ENCODE measurements at places on chromosomes 7 and 10.

GRCh38 chr7:105791926-105792325, 84.5 kb downstream of the ATXN7L1 start:
- DNase-seq: no peak

DNA sequence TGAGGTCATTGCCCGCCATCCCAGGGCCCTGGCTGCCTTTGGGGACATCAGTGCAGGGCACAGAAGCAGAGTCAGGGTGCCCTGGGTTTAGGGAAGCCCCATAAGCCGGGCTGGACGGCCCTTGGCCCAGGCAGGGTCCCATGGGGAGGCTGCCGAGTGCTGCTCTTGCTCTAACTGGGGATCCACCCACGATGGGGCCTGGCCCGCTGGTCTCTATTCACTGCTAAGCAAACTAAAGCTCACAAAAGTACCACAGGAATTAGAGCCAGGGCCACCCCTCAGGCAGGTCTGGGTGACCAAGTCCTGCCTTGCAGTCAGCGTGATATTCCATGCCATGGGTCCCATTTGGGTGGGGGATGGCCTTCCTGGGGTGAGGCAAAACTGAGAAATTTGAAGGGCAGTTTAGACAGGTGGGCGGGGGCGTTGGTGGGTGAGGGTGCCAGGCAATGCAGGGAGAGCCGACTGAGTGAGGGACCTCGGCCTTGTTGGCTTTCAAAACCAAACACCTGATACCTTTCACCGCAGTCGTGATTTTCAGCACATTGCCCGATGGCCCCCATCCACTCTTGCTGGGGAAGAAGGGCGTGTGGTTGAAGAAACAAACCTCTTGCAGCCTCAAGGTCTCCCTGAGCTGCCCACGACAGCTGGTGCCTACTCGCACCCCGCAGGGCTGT, 92.8 kb upstream of the PPIF start:
- DNase-seq: no peak

DNA sequence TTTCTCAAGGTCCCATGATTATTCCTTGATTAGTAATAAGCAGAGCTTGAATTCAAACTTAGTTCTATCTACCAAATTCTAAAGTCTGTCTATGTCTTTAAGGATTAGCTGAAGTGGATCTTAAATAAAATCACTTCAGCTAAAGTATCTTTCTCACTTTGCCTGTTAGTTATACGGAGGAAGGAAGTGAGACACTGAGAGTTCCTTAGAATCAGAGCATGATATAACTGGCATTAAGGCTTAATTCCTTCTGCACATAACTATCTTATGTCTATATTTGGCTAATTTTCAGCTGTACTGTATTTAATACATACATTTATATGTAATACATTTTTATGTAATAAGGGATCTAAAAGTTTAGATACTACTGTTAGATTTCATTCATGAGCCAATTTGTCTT, 491.1 kb upstream of the GHITM start:
- no peak for DNase-seq

GRCh38 chr7:64626083-64626469, 39.9 kb upstream of the ZNF107 start:
- no peak for DNase-seq

- no peak for DNase-seq
Measured at GRCh38 chr10:74178042-74178791, 27.2 kb downstream of the ADK start.

GRCh38 chr7:26307226-26307625, 15.6 kb downstream of the SNX10 start:
- no peak for DNase-seq

- no peak for DNase-seq
Measured at GRCh38 chr10:99537989-99538917, 5.5 kb downstream of the NKX2-3 start.

DNA sequence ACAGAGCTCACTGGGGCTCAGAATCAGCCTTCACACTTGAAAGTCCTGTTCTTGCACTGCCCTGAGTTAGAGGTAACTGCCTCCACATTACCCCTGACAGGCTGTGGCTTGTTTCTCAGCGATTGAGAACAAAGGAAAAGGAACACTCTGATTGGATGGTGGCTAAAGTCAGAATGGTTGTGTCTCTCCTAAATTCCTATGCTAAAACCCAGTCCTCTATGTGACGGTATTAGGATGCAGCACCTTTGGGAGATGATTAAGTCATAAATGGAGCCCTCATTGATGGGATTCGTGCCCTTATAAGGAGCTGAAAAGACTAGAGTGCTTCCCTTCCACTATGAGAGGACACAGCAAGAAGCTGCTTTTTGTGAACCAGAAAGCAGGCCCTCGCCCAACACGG, 38.9 kb upstream of the DGKI start:
- DNase-seq: no peak

DNA sequence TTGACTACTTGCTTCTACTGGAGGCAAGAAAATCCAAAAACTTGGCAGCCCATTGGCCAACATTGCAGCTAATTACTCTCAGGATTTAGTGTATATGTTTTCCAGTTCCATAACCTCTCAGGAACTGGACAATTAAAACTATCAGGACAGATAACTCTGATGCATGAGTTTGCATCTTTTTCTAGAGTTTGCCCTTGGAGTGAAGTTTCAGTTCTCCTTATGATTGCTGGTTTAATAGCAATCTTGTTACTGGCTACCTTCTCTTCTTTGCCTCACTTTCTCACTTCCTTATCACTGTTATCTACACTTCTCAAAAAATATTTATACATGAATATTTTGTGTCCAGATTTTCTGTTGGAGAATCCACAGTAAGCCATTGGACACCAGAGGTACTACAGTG, 735.9 kb downstream of the PCDH15 start:
- DNase-seq: no peak

DNA sequence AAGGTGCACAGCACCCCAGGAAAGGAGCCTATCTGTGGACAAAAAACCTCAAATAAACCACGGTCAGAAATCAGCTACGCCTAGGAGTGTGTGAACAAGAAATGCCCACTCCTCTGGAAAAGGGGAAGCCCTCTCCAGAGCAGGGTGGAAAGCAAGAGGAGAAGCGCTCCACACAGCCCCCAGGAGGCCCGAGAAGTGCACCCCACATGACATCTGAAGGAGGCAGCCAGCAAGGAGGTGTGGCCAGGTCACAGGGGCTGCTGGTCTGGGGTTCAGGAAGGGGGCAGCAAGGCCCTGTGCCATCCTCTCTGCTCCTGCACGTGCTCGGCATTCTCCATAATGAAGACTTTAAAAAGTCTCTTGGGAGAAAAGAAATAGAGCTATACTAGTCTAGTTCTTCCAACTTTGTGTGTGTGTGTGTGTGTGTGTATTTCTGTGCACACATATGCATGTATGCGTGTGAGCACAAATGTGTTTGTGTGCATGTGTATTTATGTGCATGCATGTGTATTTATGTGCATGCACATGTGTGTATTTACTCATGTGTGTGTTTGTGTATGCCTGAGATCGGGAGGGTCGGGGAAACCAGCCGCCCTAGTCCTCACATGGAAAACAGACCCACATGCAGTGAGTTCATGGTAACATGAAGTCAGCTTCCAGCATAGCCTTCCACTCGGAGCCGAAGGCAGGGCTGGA, 76.5 kb downstream of the TNS3 start:
- DNase-seq: no peak

DNA sequence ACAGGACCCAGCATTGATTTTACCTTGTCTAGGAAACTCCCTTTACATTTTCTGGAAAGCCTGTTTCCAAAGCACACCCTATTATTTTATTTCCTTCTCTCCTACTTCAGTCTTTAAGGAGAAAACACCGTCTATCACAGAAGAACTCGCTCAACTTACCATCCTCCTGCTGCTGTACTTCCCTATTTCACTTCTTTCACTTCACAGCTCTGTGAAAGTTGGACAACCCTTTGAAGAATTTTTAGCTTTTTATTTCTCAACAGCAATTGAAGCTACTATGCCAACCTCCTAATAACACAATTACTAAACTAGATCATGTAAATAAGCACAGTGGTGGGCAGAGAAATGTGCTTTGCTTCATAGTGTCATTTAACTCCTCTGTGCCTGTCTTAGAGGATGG, 166.5 kb downstream of the TFEC start:
- no peak for DNase-seq

DNA sequence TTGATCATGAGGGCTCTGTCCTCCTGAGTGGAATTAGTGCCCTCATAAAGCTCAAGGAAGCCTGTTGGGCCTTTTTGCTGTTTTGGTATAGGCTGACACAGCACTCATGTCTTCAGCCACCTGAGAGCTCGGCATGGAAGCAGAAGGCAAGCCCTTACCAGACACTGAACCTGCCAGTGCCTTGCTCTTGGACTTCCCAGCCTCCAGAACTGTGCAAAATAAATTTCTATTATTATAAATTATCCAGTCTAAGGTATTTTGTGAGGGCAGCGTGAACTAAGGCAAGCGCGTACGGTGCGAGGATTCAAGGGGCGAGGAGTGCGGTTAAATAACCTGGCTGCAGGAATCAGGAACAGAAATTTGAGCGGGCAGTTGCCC, 281.5 kb upstream of the LYZL1 start:
- DNase-seq: no peak

- no peak for DNase-seq
Measured at GRCh38 chr10:124288486-124288885, 130.2 kb downstream of the OAT start.

- no peak for DNase-seq
Measured at GRCh38 chr7:82443036-82443546, 486 bp downstream of the CACNA2D1 start.

DNA sequence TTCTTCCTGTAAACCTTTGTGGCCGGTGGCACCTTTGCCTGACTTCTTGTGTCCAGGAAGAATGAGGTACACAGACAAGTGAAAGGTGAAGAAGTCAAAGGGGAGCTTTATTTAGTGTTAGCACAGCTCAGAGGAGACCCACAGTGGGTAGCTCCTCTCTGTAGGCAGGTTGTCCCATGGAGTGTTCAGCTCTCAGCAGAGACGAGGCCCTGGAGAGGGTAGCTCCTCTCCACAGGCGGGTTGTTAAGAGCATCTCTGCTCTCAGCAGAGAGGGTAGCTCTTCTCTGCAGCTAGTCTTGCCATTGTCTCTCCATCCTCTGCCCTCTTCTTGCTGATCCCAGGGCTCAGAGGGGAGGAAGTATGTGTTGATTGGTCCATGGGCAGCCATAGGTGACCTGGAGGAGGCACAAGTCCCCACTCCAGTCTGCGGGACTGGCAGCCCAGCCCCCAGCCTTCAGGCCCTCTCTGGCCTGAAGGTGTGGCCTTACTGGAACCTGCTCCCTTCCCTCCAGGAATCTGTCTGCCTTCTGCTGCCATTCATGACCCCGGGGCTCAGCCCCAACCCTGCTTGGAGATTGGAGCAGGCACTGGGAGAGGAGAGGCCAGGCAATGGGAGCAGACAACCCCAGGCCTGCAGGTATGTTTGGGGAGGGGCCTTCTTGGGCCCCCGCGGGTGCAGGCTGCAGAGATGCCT, 24.5 kb downstream of the HHEX start:
- DNase-seq: no peak

DNA sequence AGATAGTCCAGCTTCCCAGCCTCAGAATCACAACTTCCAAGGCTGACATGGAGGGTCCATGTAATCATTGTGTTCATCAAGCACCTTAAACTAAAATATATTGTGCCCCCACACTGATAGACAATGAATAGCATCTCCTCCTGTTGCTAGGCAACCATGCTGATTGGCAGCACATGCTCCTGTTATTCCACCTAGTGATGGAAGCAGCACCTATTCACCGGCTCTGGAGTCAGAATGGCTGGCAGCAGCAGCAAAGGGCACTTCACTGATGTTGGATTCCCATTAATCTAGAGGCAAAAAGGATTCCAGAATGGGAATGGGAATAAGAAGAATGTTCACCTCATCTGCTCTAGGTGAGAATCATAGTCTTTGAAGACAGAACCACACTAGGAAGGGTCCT, 55.0 kb downstream of the RELN start:
- DNase-seq: no peak

DNA sequence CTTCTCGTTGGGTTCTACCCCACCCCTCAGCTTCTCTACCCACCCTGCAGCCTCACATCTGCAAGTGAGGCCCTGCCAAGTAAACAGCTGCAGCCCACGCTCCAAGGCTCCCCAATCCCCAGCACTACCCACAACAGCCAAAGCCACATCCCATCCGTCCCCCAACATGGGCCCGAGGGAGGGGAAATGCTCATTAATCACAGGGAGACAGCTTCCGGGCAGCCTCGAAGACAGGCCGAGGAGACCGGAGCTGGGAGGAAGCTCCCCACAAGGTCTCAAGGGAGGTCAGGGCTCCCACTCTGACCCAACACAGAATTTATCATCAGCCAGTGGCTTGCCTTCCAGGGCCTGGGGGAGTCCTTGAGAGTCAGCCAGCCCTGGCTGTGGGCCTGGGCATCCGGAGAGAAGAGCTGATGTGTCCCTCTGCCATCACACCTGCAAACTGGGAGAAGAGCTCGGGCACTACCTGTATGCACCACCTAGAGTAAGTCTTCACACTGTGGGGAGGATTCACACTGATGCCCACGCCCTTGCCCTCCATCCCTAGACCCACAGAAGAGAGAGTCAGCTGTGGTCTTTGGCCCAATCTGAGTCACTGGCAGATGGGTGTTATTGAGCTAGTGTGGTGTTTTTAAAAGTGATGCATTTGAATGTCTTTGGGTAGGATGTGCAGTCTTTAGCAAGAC, 115.5 kb upstream of the ZMIZ1 start:
- DNase-seq: no peak

GRCh38 chr10:133442967-133443924, 10.5 kb upstream of the SCART1 start:
- no peak for DNase-seq

GRCh38 chr10:80538481-80539185, 931 bp downstream of the SH2D4B start:
- DNase-seq: no peak

GRCh38 chr7:26398756-26399509, 107.3 kb downstream of the SNX10 start:
- peak; percentile 65 for DNase-seq

DNA sequence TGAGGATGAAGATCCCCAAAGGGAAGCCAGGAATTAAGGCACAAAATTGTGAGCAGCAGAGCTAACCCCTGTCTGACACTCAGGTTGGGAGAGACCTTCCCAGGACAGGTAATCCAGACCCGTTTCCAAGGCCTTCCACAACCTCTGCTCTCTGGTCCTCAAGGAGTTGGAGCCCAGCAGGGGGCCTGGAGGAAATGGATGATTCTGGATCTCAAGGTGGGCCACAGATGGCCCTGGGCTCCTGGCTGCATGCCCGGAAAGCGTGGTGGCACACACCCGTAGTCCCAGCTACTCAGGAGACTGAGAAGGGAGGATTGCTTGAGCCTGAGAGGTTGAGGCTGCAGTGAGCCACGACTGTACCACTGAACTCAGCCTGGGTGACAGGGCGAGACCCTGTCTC, 42.3 kb downstream of the DPYSL4 start:
- no peak for DNase-seq

- no peak for DNase-seq
Measured at GRCh38 chr7:5445981-5446594, 22.5 kb upstream of the TNRC18 start.

- no peak for DNase-seq
Measured at GRCh38 chr10:73581918-73582317, 9.2 kb downstream of the USP54 start.

GRCh38 chr7:46957195-46957594, 624.7 kb downstream of the TNS3 start:
- no peak for DNase-seq
